ENCODE measurements at places on chromosomes 4 and X.
A peak's percentile ranks its signal among the peaks of the same experiment; 100 is the strongest.

DNA sequence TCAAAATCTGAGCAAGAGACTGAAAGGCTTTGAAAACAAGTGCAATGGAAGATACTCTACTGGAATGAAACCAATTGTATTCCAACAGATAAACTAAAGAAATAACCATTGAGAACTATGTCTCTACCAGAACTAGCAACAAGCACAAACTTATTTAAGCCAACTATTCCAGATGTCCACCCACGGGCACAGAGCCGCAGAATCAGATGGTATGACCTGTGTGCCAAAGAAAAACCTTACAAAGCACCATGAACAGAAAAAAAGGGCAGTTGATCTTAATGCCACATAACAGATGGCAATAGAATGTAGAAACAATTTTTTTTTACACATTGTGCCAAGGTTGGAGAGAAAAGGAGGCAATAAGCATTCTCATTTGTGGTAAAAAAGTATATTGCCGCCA is 269.3 kb upstream of the ADGRL3 start:
- no peak for DNase-seq

DNA sequence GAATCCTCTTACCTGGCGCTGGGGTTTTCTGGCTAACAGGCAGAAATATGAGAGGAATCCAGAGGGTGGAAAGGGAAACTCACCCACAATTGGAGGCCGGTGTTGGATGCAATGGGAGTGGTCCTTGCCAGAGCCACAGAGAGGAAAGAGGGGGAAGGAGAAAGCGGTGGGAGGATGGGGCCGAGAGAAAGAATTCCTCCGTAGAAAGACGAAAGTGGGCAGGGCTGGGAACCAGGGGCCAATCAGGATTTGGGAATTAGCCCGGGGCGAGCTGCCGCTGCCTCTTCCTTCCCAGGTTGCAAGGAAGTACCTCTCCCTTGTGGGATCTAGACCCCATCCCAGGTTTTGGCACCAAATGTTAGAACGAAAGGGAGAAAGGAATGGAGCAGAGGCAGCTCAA is 83.1 kb upstream of the SPIN4 start:
- DNase-seq = no peak

GRCh38 chrX:370963-371745 is 15.6 kb downstream of the PPP2R3B start:
- DNase-seq = no peak

DNA sequence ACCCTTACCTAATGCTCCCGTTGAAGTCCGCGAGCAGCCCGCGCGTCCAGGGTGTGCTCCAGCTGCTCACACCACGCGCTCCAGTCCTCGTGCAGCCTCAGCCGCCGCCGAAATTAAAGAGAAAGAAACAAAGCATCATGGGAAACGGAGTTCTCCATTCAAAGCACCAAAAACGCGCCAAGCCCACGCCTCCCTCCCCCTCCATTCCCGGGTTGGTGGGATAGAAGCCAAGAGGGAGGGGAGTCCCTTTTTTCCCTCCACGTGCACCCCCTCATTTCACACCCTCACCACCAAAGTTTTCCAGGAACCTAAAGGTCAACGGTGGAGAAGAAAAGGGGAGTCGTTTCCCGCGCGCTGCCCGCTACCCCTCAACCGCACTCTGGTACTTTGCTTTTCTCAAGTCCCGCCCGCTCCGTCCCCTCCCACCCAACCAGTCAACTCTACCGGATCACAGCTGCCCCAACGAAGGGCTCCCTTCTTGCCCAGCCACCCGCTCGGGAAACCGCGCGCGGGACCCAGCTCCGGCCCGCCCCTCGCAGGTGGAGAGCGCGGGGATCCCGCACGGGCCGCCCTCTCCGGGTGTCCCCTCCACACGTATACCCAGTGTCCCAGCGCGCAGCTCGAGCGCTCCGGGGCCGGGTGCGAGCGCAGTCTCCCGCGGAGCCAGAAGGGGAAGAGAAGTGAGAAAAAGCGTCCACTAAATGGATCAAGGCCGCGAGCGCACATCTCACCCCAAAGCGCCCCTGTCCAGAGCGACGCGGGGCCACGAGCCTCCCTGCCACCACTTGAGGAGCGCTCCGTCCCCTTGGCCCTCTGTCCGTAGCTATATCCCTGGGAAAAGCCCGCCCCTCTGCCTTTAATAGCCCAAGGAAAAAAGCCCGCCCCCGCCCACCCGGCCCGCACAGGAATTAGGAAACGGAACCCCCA is 65.1 kb upstream of the CCDC160 start:
- no peak for DNase-seq

DNA sequence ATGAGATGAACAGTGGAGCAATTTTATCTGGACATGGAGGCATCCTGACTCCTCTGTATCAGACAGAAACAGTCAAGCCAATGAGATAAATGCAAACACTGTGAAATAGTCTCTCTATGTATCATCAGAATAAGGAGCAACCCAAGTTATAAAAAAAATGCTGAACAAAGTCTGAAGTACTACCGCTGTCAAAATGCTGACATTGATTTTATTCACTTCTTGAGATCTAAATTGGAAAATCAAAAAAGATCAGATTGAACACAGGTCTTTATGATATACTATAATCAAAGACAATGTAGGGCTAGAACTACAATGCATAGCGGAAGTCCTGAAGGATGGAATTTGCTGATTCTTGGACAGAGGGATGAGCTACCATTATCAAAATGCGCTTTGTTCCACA is 76.1 kb downstream of the FTHL17 start:
- DNase-seq = no peak

DNA sequence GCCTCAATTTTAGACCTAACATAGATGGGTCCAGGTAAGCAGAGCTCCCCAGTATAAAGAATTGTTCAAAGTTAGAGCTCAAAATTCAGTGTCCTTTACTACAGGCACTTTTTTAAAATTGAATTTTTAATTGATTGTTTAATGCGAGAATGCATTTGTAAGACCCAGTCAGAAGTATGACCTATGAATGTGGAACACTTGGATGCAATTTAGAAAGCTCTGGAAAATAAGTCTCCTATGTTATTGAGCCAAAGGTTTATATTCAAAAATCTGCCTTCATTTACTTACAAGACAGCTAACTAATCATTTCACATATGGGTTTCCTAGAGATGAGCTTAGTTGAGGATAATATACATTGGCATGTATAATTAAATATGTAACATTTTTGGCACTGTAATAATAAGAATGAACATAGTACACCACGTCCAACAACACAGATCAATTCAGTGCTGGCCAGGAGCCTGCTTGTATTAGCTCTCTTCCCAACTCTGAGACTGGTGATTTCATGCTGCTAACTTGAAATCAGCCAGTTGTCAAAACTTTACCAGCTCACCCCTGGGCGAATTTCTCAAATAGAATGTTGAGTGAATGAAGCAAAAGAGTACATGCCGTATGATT is 197.2 kb upstream of the NPY2R start:
- no peak for DNase-seq

DNA sequence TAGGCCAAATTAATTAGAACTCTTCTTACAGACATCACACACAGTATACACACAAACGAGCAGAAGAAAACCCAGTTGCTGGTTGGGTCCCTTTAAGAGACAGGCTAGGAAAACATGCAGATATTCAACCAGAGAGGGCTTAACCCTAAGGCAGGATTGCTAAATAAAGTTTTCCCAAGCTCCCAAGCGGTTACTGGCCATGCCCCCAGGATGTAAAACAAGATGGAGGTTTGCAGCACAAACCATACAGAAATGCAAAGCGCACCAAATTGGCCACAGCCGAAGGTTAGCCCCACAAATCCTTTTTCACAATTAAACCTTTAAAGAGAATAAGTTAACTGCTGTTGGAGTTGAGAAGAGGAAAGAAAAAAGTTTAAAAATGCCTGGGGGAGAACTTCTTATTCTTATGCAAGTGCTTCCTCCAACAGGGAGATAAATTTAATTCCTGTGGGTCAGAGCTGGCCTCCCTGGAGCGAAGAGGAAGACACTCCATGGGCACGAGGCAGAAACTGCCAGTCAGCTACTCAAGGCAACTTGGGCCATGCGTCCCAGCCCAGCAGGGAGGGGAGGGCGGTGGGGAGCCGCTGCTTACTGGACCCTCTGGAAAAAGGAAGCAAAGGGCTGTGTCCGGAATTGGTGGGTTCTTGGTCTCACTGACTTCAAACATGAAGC is 167.6 kb upstream of the ARSJ start:
- DNase-seq = no peak

DNA sequence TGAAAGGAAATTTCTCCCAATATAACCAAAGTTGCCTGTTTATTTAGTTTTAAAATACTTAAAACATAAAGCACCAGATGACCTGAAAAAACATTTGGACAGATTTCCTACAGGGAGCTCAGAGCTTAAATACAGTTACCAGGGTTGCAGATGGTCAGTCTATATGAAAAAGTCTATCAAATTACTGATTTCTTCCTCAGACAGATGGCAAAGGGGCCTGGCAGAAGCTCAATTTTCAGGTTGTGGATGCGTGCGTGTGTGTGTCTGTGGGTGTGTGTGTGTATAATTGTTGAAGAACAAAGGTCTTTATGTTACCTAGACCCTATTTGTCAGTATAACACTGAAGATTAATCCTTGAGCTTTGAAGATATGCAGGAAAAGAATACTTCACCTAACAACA is 169.4 kb downstream of the MAD2L1 start:
- no peak for DNase-seq

- DNase-seq = no peak
Measured at GRCh38 chr4:39037941-39038340, 5.7 kb upstream of the TMEM156 start.

GRCh38 chrX:132668178-132668577 is 179.3 kb upstream of the MBNL3 start:
- DNase-seq = no peak

- DNase-seq = no peak
Measured at GRCh38 chrX:275476-275966, 5.7 kb upstream of the PLCXD1 start.

- no peak for DNase-seq
Measured at GRCh38 chr4:167196344-167197012, 37.8 kb downstream of the SPOCK3 start.

DNA sequence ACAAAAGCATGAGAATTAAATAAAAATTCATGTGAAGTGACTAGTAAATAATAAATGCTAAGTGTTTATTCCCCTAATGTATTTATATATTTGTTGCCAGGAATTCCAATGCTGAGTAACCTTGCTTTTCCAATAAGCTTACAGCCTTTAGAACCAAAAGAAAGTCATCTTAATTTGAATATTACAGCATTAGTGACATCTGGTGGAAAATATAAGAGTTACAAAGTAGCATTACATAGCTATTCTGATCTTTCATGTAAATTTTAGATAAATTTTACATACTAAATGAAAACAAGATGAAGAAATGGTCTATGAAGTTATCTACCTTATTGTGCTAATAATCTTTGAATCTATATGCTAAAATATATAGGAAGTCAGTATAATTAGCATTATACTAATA is 10.4 kb downstream of the MAD2L1 start:
- no peak for DNase-seq

DNA sequence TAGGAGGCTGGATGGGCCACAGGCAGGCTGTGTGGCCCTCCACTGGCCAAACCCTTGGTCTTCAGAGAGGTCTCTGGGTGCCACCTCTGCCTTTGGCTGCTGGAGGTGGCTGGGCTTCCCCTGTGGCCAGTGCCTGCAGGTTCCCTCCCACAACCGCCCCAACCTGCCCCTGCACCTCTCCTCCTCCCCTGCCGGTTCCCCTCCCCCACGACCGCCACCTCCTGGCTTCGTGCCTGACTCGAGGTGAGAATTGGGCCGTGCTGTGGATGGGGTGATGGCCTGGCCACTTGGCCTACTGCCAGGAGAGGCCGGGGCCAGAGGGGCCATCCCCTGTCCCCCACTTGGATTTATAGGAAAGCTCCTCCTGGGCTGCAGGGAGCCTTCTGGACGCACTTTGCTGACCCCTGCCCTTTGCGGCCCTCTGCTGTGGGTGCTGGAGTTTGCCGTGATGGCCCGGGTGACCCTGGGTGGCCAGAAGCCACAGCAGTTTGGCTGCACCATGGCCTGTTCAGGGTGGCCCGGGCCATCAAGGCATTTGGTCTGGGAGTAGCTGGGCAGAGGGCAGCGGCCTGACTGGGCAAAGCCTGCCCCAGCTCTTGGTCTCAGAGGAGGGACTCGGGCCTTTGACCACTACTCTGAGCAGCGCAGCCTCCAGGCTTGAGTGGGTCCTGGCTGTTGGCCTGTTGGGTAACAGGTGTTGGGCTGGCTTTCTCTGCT is 3.8 kb downstream of the NAT8L start:
- DNase-seq = no peak

- DNase-seq = peak; percentile 2
Measured at GRCh38 chr4:54745031-54745770, 87.4 kb downstream of the KIT start.

- DNase-seq = no peak
Measured at GRCh38 chr4:142402900-142403299, 443.2 kb downstream of the INPP4B start.

Data from stromal cell of bone marrow (primary cell).